ENCODE measurements at places on chromosomes 5 and 9.

DNA sequence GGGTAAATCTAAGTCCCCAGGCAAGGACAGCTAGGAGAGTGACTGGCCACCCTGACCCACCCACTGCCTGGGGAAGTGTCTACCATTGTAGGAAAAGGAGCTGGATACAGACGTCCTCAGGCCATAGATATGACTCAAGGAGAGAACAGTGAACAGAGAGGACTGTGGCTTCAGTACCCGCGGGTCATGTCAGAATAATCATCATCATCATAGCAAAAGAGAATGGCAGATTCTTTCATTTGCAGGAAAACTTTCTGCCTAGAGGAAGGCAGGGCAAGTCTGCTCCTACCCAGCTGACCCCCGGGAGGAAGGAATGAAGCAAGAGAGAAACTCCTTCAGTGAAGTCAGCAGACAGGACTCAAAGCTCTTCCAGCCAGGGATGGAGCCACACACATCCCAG, 52.2 kb upstream of the UBTD2 start:
- no peak for DNase-seq

- DNase-seq: no peak
Observed at GRCh38 chr9:110316261-110317075, 21.2 kb downstream of the TXNDC8 start.

- DNase-seq: no peak
Observed at GRCh38 chr9:96617439-96618185, 2.0 kb downstream of the CDC14B start.

DNA sequence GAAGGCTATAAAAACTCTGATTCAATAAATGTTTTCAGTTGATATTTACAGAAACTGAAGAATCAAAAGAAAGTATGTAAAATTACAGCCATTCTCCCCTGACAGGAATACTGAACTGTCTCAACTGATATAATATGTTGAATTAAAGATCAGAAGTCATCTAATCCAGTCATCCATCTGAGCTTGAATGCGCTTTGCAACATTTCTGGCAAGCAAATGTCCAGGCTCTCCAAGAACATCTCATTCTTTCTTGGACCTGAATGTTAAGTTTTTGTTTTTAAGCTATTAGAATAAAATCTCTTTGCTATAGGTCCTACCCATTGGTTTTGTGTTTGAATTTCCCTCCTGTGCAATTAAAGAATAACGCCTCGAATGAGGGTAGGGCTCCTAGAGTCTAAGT, 120.5 kb downstream of the MPDZ start:
- DNase-seq: no peak

- DNase-seq: no peak
Observed at GRCh38 chr9:111944241-111944866, 47.7 kb downstream of the UGCG start.

- peak; percentile 92 for DNase-seq
Observed at GRCh38 chr9:69122549-69123141, 51.4 kb upstream of the TJP2 start.

DNA sequence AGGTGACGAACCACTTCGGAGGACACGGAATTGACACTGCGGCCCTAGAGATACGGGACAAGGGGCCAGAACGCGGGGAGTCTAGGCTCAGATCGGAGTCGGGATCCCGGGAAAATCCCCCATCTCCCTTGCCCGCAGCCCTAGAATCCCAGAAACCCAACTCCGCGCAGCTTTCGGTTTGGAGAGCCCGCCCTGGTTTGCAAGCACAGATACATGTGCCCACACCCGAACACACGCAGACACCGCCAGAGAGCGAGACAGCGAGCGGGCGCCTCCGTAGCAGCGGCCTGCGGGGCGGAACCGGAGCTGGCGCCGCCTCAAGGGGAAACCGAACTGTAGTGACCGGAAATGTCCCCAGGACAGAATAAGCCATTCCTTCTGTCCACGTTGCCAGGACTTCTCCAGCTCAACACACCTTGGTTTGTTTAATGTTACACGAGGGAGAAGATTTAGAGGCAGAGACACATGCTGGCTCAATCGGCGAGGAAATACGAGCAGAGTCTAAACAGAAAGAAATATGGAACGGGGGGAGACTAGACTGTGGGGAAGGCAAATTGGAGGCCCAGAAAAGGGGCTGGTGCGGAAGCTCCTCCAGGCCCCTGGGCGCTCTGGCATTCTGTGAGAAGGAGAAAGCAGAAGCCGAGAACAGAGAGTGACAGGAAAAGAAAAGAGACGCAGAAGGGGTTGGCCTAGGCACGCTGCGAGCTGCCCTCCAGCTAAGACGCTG, 2.9 kb upstream of the PAX5 start:
- peak; percentile 55 for DNase-seq

- no peak for DNase-seq
Observed at GRCh38 chr5:5634817-5635216, 212.3 kb downstream of the ICE1 start.

DNA sequence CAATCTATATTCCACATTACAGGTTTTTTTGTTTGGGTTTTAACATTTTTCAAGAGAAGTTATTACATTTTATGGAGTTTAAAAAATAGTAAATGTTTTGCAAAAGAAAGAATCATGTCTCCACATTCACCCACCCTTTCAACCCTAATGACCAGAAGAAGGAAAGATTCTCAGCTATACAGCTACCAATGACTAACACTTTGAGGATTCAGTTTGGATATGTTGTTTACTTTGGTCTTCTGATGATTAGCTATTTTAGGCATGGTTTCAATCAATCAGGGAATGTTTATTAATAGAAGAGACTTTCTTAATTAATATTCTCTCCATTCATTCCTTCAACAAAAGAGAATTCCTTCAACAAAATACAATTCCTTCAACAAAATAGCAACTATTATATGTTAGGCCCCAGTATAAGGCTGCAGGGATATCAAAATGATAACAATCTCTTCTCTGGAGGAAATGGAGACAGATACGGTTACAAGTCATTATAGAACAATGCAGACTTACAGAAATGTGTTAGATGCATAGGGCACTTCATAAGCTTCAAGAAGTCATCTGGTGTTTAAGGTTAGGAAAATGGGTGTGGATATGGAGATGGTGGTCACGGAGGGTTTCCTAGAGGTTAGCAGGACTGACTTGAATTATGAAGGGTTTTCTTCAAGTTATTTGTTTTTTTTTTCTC, 9.3 kb upstream of the NR3C1 start:
- no peak for DNase-seq

DNA sequence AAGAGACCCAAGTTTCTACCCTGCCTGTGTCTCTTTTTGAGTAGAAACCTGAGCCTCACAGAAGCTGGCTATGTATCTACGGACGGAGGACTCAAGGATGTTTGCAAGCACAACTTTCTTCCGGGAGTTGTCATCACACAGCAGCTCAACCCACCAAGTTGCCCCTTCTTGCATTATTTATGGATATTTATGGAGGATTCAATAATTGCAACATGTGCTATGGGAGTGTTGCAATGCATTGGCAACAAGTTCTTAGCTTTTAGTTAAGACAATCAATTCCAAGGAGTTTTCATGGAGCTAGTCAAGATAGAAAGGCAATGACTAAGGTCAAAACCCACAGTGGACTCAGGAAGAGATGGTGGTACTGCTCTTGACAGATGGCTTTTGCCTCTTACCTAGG, 336.9 kb downstream of the ENC1 start:
- no peak for DNase-seq

DNA sequence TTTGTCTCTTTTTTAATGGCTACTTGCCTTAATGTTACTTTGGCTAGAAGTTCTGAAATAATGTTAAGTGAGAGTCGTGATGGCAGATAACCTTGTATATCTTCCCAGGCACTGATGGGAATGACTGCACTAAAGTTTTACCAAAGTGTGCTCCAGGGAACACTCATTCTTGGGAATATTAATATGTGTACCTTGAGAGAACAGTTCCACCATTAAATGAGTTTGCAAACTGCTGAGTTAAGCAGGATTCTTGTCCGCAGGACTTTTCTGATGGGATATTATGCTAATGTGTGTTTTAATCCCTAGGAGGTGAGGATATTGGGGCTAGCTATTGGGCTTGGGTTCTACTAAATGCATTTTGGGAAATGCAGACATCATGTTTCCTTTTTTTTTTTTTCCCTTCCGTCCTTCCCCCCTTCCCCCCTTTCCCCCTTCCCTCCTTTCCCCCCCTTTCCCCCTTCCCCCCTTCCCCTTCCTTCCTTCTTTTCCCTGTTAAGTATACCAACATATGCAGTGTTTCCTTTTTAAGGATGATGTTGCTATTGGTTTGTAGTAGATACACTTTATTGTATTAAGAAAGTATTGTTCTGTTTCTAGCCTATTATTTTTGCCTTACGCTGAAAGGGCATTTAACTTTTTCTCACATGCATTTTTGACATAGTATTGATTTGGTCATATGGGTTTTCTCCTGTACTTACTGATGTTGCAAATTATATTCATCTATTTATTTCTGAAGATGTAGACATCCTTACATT, 15.5 kb downstream of the ZBTB34 start:
- DNase-seq: no peak

DNA sequence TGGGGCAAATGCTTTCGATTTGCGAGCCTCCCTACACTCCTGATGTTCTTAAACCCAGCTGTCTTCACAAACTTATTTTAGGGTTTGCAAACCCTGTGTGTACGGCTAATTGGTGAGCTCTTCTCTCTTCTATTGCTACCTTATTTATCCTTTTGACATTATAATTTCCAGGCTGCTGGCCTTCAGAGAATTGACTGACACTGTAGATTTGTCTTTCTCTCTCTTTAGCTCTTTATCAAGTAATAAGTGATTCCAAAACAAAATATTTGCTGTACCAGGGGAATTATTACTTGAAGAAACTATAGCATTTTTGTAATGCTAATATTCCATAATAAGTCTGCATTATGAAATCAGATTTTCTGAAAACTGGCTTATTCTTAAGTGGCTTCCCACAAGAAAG, 92.5 kb downstream of the NPR3 start:
- no peak for DNase-seq

DNA sequence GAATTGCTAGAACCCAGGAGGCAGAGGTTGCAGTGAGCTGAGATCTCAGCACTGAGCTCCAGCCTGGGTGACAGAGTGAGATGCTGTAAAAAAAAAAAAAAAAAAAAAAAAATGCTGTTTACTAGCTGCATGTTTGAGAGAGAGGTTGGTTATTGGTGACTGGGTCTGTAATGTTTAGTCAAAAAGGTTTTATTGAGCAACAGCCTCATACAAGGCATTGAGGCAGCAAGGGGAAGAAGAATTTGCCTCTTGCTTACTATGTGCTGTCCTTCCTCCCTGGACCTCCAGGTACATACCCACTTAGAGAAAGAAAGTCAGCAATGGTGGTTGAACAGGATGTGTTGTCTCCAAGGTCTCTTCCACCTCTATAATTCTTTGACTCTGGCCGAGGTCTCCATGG, 140.7 kb upstream of the SPRY4 start:
- DNase-seq: no peak

- no peak for DNase-seq
Observed at GRCh38 chr5:178751286-178751685, 20.8 kb upstream of the ZNF354A start.

GRCh38 chr9:135736272-135736978, 34.4 kb downstream of the KCNT1 start:
- no peak for DNase-seq

- no peak for DNase-seq
Observed at GRCh38 chr9:83219924-83220438, 157.0 kb upstream of the RASEF start.

- DNase-seq: no peak
Observed at GRCh38 chr9:76321195-76321828, 72.9 kb downstream of the RFK start.

GRCh38 chr9:104287253-104287878, 193.3 kb downstream of the SMC2 start:
- no peak for DNase-seq

DNA sequence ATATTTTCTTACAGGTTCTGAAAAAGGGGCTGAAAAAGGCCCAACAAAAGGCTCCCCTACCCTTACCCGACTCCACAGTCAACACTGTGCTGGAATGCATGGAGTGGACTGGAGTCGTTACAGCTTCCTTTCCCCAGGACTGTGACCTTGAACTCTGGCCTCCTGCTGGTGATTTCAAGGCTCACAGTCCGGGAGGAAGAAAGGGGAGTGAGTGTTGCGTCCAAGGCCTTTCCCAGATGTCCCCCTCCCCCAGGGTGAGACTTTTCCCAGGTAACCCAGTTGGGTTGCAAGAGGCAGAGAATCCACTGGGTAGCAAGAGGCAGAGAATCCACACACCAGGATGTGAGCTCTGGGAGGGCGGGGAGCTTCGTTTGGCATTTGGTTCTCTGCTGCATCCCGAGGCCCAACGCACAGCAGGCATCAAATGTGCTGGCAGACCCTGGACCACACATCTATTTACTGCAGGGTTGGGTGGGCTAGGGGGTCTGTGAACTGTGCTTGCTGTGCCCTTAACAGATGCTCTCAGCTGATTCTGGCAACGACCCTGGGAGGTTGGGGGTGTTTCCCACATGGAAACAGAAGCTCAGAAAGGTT, 37.5 kb downstream of the FABP6 start:
- no peak for DNase-seq

DNA sequence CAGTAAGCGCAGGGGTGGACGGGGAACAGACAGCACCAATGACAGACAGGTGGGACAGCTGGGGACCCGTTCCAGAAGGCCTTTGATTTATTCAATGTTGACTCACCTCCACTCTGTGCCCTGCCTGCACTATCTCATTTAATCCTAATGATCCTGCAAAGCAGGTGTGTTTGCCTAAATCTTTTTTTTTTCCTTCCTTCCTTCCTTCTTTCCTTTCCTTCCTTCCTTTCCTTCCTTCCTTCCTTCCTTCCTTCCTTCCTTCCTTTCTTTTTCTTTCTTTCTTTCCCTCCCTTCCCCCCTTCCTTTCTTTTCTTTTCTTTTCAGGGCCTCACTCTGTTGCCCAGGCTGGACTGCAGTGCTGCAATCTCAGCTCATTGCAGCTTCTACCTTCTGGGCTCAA, 17.1 kb upstream of the CORO2A start:
- no peak for DNase-seq

- no peak for DNase-seq
Observed at GRCh38 chr5:60243713-60244112, 350.2 kb upstream of the PDE4D start.

- DNase-seq: no peak
Observed at GRCh38 chr9:137145731-137146526, 7.0 kb downstream of the GRIN1 start.

DNA sequence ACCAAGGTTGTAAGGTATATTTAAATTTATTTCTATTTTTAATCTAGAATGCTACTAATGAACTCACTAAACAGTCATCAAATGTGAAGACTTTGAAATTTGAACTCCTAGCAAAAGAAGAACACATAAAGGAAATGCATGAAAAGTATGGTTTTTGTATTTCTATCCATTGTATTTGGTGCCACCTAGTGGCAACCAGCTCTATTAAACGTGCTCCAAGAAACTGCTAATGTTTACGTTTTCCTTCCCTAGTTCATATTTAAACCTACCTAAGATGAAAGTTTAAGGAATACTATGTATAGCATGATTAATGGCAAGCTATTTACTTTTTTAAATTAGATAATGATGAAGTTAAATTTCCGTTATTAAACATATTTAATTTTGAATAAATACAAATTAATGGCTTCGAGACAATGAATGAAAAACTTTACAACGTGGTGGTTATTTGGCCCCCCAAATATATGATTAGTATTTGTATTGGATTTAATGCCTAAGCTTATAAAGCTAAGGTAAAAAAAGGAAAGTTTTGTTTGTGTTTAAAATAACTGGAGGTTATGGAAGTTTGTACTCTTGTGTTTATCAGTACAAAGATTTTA, 115.9 kb upstream of the SH3GL2 start:
- DNase-seq: no peak

Measured in NCI-H2029 treated with DMSO at 0.1 percent for 48 hours (cell line).